ENCODE measurements at places on chromosomes 1 and 21.

- DNase-seq: no peak
Measured at GRCh38 chr1:212607206-212607912, 1.2 kb upstream of the ATF3 start.

GRCh38 chr1:89274411-89274857, 1.8 kb upstream of the GBP5 start:
- no peak for DNase-seq

DNA sequence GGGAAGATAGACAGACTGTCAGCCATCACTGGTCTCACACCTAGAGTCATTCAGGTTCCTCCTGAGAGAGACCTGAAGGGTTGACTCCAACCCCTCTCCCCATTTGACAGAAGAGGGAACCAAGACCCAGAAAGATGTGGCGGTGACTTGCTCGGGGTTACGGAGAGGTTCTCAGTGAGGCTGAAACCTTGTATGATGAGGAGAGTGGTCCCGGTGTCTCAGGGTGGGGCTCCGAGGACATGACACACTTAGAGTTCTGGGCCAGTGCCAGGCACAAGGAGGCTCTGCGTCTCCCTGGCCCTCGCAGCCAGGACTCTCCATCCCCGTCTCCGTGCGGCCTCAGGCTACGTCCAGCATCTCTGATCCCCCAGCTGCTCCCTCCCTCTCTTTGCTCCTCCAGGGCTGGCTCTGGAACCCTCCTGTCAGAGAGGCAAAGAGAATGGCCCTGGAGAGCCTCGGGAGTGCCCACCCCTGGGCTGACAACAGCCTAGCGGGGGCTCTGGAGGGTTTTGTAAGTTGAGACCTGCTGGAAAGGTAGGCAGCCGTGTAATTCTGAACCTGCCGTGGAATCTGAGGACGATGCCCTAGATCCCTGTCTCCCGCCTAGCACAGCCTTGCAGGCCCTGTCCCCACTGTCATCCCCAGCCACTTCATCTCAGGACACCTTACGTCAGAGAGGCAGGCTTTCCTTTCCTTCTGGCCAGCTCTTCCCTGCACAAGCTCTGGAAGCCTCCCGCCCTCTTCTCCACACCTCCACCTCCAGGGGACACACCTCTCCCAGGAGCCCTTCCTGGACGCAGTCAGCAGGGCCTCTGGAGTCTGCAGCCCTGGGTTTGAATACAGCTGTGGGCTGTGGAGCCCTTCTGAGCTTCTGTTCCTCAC, 4.1 kb downstream of the EFHD2 start:
- no peak for DNase-seq

DNA sequence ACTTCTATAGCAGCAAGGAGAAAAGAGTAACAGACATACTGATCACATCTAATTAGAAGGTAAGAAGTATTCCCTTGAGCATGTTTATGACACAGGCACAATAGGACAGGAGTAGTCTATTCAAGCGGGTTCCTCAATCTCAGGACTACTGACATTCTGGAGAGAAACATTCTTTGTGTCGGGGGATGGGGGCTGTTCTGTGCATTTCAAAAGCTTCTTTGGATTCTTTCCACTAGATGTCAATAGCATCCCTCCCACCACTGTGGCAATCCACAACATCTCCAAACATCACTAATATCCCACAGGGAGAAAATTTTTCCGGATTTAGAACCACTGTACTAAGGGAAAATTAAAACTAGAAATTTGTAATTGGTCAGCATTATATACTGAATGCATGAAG, 56.9 kb downstream of the ADAMTS5 start:
- no peak for DNase-seq

DNA sequence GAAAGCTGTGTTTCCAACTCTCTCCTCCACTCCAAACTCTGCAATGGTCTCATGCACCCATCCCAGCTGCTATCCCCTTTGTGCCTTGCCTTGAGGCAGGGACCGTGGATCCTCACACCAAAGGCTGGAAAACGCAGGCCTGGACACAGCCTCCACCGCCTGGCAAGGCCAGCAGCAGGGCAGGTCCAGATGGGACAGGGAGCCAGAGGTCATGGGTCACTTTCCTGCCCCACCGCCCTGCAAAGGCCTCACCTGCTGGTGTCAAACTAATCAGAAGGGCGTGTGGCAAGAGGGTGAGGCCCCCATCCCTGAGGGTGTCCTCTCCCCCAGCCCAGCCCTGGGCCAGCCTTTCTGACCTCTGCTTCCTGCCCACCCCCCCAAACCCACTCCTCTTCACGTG, 106.3 kb downstream of the PAX7 start:
- DNase-seq: no peak

DNA sequence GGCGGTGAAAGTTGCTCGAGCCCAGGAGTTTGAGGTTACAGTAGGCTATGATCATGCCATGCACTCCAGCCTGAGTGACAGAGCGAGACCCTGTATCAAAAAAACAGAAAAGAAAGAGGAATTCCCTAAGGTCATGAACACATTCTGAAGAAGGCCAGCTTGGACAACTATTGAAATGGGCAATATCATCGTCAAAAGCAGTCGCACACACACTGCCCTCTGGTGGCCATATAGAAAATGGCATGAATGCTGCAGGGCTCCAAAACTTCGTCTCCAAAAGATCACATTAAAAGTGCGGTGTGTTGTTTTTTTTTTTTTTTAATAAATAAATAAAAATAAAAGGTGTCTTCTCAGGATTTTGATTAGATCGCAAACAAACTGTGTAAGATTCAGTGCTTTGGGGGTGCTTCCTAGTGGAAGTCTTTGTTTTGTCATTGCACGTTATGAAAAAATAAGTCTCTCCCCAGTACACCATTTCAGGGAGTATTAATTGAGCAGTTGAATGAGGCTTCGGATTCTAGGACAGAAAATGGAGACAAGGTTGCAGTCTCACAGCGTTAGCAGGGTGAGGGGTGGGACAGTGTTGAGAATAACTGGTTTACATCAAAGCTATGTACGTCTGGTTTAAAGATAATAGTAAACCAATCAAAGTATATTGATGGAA, 87.5 kb upstream of the FMN2 start:
- DNase-seq: no peak

Data from stimulated activated CD8-positive, alpha-beta memory T cell treated with anti-CD3 and anti-CD28 coated beads, Interleukin-2, amount 100 ng/mL, for 1 hour (primary cell).